ENCODE measurements at places on chromosomes 11 and 22.

DNA sequence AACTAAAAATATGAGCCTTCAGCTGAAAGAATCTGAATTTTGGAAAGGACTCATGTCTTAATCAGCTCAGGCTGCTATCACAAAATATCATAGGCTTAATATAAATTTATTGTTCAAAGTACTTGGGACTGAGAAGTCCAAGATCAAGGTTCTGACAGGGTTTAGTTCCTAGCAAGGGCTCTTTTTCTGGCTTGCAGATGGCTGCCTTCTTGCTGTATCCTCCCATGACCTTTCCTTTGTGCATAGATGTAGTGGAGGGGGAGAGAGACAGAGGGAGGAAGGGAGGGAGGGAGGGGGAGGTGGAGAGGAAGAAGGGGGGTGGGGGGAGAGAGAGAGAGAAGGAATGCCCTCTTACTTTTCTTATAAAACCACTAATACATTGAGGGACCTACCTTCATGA is 306.8 kb upstream of the DDI1 start:
- DNase-seq = no peak

GRCh38 chr11:74877132-74877531 is 71.8 kb downstream of the XRRA1 start:
- peak; percentile 35 for DNase-seq

DNA sequence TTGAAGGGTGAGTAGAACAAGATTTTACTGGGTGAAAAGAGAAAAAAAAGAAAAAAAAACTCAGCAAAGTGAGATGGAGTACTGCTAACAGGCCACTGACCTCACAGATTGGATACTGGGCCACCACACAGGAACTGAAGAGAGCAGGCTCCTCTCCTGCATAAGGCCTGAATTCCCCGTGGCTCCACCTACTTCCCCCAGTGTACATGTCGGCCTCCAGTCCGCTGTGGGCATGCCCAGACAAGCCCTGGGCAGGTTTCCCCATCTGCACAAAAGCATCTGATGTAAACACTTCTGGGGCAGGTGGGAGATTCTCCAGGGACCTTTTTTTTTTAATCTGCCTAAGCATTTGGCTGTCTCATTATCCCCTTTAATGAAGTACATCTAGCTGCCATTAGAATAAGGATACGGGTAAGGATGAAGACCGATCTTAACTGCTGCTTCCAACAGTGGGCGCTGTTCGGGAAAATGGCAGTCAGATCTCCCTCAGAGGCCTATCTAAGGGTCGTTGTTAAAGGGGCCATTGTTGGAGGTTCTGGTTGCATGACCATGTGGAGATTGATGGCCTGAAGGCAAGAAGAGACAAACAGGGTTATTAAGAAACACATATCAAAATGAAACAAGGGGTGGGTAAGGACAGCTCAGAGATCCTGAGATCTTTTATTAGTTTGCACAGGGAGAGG is 48.5 kb downstream of the MS4A13 start:
- peak; percentile 1 for DNase-seq

GRCh38 chr11:2759228-2760195 is 59.7 kb upstream of the KCNQ1OT1 start:
- DNase-seq = no peak

DNA sequence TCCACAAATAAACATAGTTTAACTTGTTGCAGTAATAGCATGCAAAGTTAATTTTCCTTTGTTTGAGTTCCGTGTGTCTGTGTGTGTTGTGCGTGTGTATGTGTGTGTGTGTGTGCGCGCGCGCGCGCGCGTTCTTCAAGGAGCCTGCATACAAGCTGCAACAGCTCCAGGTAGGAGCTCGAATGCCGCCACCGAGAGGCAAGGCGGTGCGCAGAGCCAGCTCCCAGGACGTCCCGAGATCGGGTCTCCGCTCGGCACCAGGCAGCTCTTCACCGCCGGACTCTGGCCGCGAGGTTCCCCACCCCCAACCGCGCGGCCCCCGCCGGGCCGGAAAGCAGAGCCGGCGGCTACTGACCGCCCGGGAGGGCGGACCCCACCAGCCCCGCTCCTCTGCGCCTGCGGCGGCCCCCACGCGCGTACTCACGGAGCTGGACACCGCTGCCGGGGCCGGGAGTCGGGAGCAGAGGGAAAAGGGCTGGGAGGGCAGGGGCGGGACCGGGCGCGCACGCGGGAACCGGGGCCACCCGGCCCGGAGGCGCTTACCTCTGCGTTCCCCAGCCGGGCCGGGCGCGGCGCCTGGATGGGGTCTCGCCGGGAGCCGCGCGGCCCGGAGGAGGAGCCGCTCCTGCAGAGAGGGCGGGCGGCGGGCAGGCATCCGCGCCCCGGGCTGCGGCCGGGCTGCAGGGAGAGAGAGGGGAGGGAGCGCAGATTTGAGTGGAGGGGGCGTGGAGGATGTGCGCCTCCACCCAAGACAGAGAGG is 40.4 kb upstream of the AKIP1 start:
- peak; percentile 66 for DNase-seq

GRCh38 chr22:43302531-43303041 is 40.6 kb downstream of the SCUBE1 start:
- DNase-seq = no peak

- peak; percentile 70 for DNase-seq
These were observed 38.7 kb downstream of the EIF3F start for GRCh38 chr11:8025816-8026215.

DNA sequence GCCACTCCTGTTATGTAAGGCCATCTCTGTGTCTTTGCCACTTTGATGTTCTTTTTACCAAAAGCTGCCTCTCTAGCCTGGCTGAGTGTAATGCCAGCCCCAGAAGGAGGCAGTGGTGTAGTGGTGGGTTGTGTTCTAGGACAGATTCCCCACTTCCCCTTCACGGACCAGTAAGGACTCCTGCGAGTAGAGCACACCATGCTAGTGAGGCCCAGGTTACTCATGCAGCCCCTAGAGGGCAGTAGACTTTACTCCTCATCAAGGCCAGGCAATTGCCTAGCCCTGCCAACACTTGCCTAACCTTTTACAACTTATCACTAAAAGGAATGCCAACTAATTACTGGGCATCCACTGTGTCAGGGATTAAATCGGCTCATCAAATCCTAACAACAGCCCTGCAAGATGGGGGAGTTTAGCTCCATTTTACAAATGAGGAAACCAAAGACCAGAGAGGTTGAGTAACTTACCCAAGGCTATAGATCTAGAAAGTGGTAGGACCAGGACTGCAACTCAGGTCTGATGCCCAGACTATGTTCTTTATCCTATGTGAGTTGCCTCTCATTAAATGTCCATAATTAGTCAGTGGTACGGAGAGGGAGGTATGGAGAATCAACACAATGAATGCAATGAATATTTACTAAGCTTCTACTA is 75.3 kb downstream of the APIP start:
- peak; percentile 49 for DNase-seq

DNA sequence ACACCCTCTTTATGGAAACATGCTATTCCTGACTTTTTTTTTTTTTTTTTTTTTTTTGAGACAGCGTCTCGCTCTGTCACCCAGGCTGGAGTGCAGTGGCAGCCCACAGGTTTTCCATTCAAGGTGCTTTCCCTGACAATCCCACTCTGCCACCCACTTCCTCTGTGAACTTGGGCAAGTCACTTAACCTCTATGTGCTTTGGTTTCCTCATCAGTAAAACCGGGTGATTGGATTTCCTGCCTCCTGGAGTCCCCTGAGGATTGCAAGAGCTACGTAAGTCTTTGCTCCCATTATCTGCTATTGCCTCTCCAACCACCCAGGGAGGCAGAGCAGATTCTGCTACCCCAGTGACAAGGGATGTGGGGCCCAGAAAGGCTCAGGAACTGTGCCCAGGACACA is 54.1 kb downstream of the CELSR1 start:
- no peak for DNase-seq

GRCh38 chr22:50481045-50481439 is 301 bp upstream of the ADM2 start:
- no peak for DNase-seq

DNA sequence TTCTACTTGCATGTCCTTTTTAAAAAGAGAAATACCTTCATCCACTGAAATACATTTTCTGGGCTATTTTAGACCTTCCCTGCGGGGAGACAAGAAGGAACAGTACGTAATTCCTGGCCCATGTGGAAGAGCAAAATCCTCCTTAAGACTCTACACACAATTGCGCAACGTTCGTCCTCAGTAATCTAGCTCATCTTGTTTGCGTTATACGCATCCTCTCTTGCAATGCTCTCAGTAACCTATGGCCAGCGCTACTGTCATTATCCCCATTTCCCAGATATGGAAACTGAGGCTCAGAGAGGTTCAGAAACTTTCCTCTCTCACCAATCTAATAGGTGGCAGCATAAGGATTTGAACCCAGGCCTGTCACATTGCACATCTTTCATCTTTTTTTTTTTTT is 54.6 kb downstream of the RPUSD4 start:
- DNase-seq = no peak

DNA sequence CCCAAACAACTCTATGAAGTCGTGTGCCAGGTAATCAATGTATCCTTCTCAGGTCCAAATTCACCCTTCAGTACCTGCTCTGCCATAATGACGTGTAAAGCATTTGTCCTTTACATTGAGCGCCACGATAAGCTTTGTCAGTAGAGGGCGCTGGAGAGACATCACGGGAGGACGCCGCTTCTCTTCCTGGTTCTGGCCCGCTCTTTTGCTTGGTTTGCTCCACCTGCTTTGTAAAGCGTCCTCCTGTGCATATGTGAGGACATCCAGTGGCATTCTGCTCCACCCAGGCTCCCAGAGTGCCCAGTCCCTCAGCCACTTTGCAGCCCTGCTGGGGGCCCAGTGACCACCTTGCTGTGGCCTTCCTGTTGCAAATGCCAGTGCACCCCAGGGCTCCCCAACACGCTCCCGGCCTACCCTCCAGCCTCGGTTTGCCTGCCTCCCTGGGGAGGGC is 61.1 kb downstream of the WT1 start:
- peak; percentile 28 for DNase-seq

- DNase-seq = no peak
These were observed 2.1 kb downstream of the FEZ1 start for GRCh38 chr11:125494031-125494360.

DNA sequence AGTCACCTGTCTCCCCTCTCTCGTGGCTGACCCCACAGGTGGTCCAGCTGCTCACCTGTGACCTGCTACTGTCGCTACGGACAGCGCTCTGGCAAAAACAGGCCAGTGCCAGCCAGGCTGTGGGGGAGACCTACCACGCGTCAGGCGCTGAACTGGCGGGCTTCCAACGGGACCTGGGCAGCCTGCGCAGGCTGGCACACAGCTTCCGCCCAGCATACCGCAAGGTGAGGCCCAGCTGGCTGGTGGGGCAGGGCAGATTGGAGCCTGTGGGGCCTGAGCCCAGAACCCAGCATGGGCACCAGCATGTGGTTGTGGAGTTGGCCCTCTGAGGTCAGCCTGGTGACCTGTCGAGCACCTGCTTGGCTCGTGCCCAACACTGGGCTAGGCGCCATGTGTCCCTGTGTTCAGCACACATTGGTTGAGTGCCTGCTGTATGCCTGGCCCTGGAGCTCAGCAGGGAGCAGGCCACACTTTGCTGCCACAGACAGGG is 11.9 kb downstream of the SHISA8 start:
- no peak for DNase-seq

GRCh38 chr11:83174008-83174407 is 17.1 kb downstream of the PCF11 start:
- no peak for DNase-seq

GRCh38 chr22:25829237-25829636 is 87.2 kb downstream of the MYO18B start:
- DNase-seq = no peak

GRCh38 chr11:132245403-132246385 is 875.3 kb downstream of the NTM start:
- DNase-seq = no peak

DNA sequence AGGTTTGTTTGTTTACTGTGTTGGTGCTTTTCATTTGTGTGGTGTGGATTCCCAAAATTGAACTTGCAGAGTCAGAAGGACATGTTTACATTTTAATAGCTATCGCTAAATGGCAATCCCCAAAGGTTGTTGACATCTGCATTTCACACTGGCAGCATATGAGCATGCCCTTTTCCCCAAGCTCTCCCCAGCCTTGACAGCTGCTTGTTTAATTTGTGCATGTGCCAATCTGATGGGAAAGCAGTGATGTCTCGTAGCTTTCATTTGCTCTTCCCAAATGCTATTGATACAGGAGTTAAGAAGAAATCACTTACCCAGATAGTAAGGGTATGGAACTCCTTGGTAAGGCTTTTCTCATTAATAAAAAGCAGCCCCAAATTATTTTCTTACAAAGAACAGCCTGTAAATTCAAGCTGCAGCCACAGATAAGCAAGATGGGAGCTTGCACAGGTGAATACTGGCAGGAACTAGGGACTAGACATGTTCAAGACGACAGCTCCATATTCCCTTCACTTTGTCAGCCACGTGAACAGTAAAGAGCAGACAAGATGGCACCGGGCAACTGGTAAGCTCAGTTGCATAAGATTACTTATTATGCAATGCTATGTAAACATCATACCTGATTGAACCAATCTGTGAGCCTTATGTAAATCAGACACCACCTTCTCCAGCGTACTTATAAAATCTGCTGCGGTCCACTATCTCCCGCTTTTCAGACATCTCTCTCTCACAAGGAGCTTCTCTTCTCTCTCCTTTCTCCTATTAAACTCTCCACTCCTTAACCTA is 87.4 kb downstream of the IGLL5 start:
- no peak for DNase-seq

GRCh38 chr11:27166130-27166529 is 125.5 kb downstream of the BBOX1 start:
- DNase-seq = no peak
